ENCODE measurements at places on chromosomes 2 and 18. TPM values are rescaled to one million over a fixed set of nuclear protein-coding genes. Genes with fewer than 3 reads are reported as not detected.
A peak's percentile ranks its signal among the peaks of the same experiment; 100 is the strongest.

Gene DPP4
- polyA plus RNA-seq, result 37.0 TPM

Gene PKP4
- polyA plus RNA-seq, result 129 TPM

Gene CNNM3
- 31.9 TPM for polyA plus RNA-seq

- peak; percentile 44 for DNase-seq
Measured at GRCh38 chr2:101698014-101698843, 722 bp downstream of the MAP4K4 start.

DNA sequence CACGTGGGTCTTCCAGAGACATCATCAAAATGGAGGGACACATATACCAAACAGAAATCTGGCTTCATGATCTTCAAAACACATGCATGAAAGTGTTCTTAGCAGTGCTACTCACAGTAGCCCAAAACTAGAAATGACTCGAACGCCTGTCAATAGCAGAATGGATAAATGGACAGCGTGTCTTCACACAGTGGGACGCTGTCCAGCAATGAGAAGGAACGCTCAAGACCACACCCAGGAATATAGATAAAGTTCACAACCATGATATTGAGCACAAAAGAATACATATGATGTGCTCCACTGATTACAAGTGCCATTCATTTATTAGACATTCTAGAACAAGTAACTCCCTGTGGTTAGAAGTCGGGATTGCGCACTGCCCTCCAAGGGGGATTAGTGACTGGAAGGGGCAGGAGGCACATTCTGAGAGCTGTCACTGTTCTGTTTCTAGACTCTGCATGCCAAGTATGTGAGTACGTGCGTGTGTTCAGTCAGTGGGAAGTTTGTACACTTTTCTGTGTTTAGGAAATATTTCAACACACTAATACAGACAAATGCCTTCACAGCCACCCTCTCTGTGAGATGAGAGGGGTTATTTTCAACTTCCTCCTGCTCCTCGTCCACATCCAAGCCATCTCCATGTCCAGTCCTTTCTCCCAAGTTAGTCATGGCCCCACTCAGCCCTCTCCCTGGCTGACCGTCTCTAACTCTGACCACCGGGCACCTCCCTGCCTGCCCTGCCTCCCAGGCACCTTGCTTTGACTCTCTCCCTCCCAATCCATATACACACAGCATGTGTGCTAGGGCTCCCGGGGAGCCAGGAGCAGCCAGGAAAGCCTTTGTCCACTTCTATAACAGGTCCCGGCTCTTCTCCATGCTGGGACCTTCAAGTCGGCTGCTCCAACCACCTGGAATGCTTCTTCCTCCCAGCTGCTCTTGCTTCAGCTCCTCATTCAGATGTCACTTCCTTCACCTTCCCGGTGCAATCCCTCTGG lies 26.9 kb upstream of the TNS1 start:
- DNase-seq, result no peak
